ENCODE measurements at places on chromosomes 13 and 19.

GRCh38 chr13:23203516-23203915 is 22.7 kb downstream of the SGCG start:
- no peak for DNase-seq

- no peak for DNase-seq
Observed at GRCh38 chr13:95914991-95915501, 138.2 kb downstream of the UGGT2 start.

GRCh38 chr19:6772028-6772865 is at the start of gene VAV1:
VAV1 (plus strand) TSS chr19:6772708; CDS start chr19:6772808, 100 bp downstream.
- peak; percentile 90 for DNase-seq

DNA sequence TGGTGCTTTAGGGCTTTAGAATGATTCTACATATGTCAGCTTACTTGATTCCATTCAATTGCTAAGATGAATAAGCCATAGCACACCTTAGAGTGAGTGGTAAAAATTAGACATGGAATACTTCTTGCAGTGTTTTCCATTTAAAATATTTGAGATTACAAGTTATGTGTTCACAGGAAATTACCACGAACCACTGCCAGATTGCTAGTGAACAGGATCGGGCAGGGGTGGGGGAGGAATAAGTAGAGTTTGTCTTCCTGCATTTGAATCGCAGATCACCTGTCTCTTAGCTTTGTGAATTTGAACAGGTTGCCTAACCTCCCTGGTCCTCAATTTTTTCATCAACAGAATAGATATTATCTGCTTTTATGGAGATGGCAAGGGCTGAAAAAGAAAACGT is 124.6 kb downstream of the GGACT start:
- no peak for DNase-seq

DNA sequence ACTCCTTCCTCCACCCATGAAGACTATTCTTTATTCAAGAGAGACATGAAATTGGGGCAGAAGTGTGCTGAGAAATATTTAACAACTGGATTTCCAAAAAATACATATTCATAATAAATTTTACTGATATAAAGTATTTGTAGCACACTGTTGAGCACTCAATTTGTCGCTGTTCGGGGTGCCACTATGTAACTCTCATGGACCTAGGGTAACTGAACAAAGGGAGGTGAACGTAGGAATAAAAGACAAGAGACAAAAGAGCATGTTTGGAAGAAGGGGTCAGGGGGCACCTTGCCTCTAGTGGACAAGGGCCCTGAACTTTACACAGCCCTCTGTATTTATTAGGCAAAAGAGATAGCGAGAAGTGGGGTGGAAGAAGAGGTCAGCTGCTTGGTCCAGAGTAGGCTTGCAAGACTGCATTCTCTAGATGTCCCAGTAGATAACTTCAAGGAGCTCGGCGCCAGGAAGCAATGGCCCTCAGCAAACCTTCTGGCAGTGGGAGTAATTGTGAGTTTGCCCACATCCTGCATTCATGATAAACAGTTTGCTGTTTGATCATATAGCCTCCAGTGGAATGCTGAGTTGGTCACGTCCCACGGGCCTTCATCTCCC is 4.5 kb upstream of the ZNF175 start:
- no peak for DNase-seq

DNA sequence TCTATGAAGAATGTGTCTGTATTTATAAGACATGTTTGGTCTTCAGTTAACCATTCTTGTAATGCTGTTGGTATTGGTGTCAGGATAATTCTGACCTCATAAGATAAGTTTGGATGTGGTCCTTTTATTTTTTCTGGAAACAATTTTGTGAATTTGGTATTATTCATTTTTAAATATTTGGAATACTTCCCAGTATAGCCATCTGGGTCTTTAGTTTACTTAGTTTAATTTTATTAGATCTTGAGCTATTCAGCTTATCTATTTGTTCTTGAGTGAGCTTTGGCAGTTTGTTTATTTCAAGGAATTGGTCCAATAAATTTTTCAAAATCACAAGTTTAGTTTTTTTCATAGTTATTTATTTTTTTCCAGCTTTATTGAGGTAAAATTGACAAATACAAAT is 335.4 kb upstream of the PCDH20 start:
- no peak for DNase-seq

GRCh38 chr19:10116866-10117616 is 2.7 kb downstream of the EIF3G start:
- no peak for DNase-seq

DNA sequence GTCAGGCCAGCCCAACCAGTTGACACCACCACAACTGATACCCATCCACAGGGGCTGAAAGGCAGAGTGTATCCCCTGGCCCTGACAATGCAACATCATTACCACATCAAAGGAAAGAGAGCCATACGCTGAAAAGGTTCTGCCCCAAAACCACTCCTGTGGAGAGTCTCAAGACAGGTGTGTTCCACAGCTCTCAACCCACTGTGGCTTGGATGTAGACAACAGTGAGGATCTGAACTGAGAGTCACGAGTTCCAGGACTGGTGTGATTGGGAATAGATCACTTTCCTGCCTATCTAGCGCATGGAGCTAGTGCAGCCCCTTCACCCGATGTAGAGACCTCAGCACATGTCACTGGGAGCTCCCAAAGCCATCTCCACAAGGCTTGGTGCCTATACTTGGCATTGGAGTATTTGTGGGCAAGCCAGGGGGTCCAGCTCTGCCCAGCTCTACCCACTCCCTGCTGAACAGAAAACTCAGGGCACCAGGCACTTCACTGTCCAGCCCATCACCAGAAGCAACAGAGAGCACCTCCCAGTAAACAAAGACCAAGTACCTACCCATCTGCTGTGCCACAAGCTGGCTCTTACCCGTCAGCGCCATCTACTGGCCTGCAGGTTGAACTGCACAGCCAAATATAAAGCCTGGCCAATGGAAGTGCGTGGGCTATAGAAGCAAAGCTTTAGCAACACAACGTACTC is 579.5 kb downstream of the UQCRFS1 start:
- peak; percentile 64 for DNase-seq

GRCh38 chr19:48170817-48171347 is 402 bp downstream of the ZSWIM9 start:
- DNase-seq: no peak

- peak; percentile 90 for DNase-seq
Observed at GRCh38 chr19:41871573-41872383, 5.3 kb upstream of the CD79A start.

DNA sequence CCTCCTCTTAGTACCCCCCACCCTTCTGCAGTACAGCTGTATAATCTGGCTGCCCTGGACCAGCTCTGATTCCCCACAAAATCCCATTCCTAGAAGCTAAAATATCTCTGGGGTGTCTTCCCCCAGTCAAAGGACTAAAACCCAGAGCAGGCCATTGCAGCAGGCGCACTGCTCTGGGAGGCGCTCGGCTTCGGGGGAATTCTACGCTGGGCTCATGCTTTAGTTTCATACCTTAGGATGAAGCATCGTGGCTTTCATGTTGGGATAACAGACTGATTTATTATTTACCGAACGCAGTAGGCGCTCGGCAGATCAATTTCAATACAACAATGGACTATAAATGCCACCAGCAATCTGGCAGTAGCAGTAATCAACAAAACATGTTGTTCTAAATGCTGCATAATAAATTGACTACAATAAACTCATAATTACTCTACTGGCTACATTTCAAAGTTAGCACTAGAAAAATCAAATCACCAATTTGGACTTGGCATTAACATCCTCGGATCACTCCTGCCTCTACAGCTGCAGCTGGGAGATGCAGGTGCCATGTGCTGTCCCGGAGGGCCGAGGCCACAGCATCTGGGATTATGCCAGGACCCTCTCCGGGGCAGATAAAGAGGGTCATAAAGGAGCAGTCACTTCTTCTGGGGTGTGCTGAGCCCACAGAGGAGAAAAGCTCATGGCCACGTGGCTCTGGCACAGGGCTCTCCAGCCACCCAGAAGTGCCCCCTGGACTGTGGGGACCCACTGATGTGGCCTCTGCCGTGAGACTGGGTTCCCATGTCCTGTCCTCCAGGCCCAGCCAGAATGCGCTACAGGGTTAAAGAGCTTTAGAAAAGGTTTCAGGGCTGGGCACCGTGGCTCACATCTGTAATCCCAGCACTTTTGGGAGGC is 35.3 kb downstream of the CEBPG start:
- no peak for DNase-seq

DNA sequence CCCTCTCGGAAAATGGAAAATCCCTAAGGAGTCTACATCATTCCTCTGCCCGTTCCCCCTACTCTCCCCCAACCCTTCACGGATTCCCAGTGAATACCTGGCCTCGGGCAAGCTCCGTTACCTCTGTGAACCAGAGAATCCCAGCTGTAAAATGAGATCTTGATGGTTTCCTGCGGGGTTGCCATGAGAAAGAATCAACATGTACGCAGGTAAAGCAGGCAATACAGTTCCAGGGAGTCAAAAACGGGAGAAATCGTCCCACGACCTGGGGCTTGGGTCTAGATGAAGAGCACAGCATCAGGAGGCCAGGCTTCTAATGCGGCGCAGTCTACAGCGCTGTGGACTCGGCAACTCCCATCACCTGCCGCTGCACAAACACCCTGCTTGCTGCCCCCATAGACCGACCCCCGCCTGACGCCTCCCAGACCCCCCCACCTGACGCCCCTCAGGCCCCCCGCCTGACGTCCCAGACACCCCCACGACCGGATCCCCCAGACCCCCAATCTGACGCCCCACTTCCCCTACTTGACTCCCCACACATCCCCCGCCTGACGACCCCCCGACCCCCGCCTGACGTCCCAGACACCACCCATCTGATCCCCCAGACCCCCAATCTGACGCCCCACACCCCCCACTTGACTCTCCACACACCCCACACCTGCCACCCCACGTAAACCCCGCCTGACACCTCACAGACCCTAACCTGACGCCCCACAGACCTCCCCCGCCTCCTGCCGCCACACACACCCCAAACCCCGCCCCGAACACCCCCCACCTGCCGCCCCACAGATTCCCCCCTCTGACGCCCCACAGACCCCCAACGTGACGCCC is 680 bp downstream of the LIG4 start:
- no peak for DNase-seq

DNA sequence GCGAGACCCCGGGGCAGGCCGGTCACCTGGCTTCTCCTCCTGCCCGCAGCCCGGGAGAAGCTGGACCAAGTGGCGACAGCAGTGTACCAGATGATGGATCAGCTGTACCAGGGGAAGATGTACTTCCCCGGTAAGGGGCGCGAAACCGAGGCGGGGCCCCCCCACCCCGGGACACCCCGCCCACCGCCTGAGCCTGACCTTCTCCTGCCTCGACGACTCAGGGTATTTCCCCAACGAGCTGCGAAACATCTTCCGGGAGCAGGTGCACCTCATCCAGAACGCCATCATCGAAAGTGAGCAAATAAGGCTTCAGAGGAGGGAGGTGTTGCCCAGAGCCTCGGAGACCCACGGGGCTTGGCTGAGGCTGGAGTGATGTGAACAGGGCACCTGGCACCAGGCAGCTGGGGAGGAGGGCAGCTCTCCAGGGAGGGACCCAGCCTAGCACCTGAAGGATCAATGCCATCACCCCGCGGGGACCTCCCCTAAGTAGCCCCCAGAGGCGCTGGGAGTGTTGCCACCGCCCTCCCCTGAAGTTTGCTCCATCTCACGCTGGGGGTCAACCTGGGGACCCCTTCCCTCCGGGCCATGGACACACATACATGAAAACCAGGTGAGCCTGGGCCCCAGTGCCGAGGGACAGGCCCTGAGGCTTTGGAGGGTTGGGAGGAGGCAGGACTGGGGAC is 629 bp downstream of the IZUMO4 start:
- peak; percentile 48 for DNase-seq

GRCh38 chr13:34655554-34655953 is 286.5 kb upstream of the NBEA start:
- no peak for DNase-seq

DNA sequence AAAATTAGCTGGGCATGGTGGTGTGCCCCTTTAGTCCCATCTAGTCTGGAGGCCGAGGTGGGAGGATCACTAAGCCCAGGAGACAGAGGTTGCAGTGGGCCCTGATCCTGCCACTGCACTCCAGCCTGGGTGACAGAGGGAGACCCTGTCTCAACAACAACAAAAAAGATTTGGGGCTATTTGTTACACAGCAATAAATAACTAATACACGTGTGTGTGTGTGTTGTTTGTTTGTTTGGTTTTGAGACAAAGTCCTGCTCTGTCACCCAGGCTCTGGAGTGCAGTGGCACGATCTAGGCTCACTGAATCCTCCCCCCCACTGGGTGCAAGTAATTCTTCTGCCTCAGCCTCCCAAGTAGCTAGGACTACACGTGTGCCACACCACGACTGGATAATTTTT is 32.9 kb upstream of the FEM1A start:
- no peak for DNase-seq

DNA sequence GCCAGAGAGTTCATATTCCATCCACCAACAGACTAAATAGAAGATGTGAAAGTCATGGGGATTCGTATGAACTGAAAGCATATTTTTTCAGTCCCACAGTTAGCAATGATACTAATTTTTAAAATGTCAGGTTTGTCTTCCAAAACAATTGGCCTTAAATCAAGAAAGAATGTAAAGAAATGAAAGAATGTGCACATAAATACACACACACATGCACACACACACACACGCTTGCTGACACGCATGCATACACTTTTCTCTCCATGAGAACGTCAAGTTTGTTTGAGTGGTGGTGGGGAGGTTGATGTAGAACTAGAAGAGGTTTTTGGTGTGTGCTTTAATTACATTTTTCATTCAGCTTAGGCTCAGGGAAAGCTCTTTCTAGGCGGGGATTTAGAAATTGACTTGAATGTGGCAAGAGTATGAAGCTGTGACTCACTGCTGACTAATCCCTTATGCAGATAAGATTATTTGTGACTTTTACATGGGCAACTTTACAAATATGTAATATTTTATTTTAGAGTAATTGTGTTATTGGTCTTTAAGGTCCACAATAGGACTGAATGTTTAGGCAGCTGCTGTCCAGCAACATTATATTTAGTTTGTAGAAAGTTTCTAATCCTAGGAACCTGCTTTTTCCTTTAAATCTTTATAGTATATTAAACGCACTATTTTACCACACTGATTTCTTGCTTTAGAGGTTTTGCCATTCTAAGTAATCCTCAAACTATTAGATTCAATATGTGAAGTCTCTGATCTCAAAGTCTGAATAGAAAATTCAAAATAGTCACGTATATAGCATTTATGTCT is 18.8 kb downstream of the FLT1 start:
- DNase-seq: peak; percentile 4

DNA sequence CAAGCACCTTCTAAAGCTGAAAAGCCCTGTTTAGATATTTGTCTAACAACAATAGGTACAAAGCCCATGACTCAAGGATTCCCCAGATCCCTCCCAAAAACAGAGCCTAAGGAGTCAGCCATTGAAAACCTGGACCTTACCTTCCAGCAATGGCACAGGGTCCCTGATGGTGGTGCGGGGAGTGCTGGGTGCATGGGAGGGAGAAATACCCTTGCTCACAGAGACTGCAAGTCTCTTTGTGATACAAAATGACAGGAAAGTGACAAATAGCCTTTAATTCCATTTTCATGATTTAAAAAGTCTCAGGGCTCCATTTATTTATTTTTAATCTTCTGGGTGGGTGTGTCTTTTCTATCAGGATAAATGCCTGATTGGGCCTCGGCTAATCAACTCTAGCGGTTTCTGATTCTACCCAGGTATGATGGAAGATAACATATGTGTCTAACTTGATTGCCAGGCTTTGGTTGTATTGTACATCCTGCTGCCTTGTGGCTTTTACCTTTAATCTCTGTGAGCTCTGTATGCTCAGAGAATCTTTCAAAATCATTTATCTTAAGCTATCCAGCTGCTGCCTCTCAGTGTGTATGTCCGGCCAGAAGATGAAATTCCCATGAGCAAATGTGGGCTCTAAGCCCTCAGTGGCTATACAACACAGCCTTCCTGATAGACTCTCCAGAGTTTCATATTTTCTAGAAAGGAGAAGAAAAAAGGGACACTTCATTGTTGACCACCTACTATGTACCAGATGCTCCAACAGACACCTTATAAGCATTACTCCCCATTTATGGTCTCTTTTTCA is 54.6 kb upstream of the FAM124A start:
- no peak for DNase-seq
